ENCODE measurements at places on chromosomes 1 and 21.

GRCh38 chr1:230867101-230867902 lies 1.0 kb downstream of the C1orf198 start:
- DNase-seq, result no peak

GRCh38 chr1:207672522-207673130 lies 27.7 kb downstream of the CR1L start:
- DNase-seq, result no peak

DNA sequence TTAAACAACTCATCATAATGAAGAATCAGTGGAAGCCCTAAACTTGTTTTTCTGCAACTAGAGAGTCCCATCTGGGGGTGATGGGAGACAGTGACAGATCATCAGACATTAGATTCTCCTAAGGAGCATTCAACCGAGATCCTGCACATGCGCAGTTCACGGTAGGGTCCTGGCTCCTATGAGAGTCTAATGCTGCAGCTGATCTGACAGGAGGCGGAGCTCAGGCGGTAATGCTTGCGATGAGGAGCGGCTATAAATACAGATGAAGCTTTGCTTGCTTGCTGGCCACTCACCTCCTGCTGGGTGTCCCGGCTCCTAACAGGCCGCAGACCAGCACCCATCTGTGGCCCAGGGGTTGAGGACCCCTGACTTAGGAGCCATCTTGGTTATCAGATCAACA lies 247.2 kb downstream of the FMN2 start:
- no peak for DNase-seq

- DNase-seq, result no peak
These were observed 859 bp upstream of the ZBTB18 start for GRCh38 chr1:244050014-244050834.

DNA sequence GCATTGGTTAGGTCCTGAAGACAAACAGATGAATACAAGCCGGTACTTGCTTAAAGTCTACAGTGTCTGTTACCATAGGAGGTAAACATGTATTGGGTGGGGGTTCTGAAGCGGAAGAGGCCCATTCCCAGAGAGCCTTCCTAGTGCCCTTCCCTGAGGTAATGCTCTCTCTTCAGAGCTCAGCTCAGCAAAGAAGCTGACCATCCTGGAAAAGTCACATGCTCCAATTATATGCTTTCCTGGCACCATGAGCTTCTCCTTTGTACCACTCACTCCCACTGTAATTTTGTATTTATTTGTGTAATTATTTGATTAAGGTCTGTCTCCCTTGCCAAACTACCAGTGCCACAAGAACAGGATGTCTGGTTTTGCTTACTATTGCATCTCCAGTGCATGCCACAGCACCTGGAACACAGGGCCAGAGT lies 42.0 kb downstream of the RAB3B start:
- no peak for DNase-seq

- DNase-seq, result no peak
These were observed 82.8 kb downstream of the GLIS1 start for GRCh38 chr1:53655931-53656746.

- DNase-seq, result no peak
These were observed 1266.0 kb upstream of the ADGRL2 start for GRCh38 chr1:80534606-80535360.

- DNase-seq, result no peak
These were observed 42.5 kb downstream of the WDR4 start for GRCh38 chr21:42836767-42837301.

DNA sequence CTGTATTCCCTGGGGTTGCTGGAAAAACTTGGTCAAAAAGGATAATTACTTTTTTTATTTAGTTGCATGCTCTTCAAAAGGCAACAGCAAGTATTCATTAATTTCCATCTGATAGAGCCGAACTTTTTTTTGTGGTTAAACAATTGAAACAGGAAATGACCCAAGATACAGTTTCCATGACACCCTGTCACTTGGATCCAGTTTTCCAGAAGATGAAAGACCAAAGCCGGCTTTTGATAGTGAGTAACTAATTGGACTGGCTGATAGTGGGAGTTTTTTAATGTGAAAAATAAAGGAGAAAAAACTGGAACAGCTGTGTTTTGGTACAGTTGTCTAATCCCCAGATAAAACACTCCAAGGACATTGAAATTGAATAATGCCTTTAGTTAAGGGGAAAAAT lies 33.0 kb downstream of the CACHD1 start:
- no peak for DNase-seq

GRCh38 chr1:77950873-77951272 lies 28.0 kb downstream of the FUBP1 start:
- no peak for DNase-seq

GRCh38 chr1:179779645-179780272 lies 36.7 kb downstream of the FAM163A start:
- no peak for DNase-seq

DNA sequence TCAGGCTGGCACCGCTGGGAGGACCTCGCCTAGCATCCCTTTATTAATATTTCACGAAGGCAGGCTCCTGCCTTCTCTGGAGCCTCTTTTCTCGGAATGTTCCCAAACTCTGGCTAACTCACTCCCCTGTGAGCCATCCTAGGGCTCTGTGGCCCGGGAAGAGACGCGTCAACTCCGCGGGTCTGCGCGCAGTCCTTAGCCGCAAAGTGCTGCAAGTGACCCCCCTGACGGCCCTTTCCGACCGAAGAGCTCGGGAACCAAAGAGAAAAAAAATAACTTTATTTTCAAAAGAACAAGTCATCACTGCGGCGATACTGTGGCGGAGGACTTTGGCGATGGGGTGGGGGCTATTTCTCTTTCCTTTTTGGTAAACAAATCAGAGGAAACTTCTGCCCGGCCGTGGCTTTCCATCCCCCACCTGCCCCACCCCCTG lies 14.6 kb downstream of the NR5A2 start:
- DNase-seq, result no peak

- DNase-seq, result no peak
These were observed 43.1 kb downstream of the CLSTN1 start for GRCh38 chr1:9780554-9781110.

DNA sequence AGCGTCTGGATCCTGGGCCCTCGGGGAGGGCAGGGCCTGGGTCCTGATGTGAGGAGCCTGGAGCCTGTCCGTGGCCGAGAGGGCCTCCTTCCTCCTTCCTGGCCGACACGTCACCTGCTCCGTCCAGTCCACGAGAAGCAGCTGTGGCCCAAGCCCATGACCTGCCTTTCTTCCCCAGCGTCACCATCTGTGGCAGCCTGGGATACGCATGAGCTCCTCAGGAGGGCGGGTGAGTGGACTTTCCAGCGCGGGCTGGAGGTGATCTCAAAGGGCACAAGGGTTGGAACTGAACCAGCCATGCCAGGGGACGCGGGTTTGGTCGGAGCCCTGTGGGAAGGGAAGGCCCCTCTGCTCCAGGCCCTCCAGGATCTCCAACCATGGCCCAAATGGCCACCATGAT lies 90.4 kb downstream of the DHRS3 start:
- no peak for DNase-seq

GRCh38 chr1:81671038-81671437 lies 129.7 kb upstream of the ADGRL2 start:
- DNase-seq, result no peak

DNA sequence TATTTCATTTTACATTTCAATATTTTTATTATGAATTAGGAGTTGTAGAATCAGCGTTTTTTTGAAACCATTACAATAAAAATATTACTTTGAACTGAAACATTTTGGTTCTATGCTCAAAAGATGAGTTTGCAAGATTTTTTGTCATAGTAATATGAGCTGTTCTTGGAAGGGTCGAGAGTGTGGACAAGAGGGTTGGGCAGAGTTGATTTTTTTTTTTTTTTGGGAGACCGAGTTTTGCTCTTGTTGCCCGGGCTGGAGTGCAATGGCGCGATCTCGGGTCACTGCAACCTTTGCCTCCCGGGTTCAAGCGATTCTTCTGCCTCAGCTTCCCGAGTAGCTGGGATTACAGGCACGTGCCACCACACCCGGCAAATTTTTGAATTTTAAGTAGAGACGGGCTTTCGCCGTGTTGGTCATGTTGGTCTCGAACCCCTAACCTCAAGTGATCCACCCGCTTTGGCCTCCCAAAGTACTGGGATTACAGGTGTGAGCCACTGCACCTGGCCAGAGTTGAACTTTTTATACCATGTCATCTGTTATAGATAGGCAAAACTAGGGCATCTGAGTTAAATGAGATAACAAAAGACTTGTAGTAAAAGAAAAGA lies 3.3 kb downstream of the CACYBP start:
- DNase-seq, result no peak

DNA sequence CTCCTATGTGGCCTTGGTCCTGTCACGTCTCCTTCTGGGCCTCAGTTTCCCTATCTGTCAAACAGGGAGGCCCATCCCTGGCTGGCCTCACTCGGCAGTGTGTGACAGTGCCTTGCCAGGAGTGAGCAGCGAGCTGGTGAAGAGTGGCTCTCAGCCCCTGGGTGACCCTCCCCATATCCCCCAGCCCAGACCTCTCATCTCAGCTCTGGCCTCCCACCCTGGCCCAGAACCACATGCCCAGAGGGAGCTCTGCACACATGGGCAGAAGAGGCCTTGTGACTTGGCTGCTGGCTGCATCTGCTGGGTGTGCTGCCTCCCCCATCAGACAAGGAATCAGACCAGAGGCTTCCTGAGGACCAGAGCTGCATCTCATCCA lies 19.5 kb upstream of the PADI1 start:
- no peak for DNase-seq

DNA sequence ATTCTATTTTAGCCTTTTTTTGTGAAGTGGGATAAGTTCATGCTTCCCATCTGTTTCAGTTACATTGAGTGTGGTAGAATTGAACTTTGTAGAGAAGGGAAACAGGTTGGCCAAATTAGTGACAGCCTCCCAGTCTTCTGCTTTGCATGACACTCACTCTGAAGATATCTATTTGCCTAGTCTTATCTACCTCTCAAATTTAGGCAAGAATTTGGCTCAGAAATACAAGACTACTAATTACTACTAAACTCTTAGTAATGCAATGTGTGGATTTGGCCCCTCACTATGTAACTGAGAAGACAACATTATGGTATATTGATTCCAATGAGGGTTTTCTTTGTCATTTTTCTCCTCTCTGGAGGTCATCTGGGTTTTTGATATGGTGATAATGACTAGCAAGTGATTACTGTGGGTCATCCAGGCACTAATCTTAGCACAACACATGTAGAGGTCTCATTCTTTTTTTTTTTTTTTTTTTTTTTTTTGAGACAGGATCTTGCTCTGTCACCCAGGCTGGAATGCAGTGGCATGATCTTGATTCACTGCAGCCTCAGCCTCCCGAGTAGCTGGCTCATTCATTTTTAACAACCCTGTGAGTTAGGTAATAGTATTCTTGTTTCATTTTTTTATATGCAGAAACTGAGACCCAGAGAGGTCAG lies 6.3 kb downstream of the FAM20B start:
- DNase-seq, result no peak

GRCh38 chr1:7705048-7705907 lies 65.8 kb upstream of the VAMP3 start:
- DNase-seq, result no peak

GRCh38 chr1:248862998-248863881 lies 4.4 kb upstream of the ZNF692 start:
- DNase-seq, result peak; percentile 53

DNA sequence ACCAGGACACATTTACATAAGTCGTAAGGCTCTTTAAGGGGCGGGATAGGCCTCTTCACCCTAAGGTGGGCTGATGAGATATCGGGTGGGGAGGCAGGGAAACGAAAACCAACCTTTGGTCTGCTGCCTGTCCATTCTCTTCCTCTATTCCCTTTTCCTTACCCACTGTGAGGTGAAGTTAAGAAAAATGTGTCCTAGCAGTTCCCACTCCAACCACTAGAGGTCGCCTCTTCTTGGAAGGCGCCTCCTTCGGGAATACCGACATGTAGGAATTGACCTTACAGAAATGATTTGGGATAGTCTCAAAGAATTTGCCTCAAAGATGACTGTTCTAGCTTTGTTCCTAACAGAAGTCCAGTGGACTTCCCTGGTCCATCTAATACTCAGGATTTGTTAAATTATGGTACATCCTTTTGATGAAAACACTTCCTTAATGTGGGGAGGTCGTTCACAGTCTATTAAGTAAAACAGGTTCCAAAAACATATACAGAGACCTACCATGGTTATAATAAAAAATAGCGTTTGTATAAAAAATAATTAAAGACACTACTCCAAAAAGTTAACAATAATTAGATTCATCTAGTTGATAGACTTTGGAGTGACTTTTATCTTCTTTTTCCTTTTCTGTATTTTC lies 14.1 kb downstream of the AZIN2 start:
- no peak for DNase-seq

GRCh38 chr1:193794239-193794638 lies 607.8 kb upstream of the B3GALT2 start:
- no peak for DNase-seq

DNA sequence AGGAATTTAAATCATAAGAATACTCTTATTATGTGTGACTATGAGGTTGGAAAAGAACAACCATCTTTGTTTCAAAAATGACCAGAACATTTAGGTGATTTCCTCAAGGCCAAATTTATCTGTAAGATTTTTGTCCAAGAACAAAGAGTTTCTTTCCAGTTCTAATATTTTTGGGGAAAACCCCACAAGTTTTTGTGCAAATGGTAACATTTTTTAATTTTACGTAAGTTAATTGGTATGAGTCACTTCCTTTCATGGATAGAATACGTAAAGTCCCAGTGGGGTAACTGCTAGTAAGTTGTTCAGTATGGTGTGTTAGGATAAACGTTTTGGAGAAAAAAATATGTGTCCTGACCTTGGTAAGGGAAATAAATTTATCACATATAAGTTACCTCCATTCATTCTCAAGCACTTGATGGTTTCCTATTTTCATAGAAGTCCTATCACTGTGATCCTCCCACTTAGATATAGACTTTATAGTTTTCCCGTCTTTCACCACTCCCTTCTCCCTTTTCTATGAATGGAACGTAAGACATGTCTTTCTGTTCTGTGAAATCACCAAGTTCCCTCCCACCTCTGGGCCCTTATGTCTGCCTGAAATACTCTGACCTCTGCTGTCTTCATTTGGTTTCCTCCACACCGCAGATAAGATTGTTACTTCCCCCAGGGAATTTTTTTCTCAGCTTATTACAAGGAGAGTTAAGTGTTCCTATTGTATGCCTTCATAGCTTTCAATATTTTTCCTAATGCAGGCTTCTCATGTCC lies 34.9 kb upstream of the TSNAX start:
- no peak for DNase-seq

GRCh38 chr1:19792237-19793002 lies 7.3 kb downstream of the TMCO4 start:
- no peak for DNase-seq

GRCh38 chr1:98176414-98176813 lies 255.6 kb upstream of the DPYD start:
- DNase-seq, result no peak

DNA sequence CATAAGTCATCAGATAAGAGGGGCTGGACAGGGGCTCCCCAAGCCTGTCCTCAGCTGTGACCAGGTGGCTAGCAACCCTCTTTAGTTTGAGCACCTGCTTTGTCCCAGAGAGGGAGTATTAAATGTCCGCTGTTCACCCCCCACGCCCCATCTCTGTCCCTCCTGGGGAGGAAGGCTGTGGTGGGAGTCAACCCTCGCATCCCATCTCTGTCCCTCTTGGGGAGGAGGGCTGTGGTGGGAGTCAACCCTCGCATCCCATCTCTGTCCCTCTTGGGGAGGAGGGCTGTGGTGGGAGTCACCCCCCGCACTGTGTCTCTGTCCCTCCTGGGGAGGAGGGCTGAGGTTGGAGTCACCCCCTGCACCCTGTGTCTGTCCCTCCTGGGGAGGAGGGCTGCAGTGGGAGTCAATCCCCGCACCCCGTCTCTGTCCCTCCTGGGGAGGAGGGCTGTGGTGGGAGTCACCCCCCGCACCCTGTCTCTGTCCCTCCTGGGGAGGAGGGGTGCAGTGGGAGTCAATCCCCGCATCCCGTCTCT lies 72.6 kb upstream of the ABCG1 start:
- DNase-seq, result no peak

Data from stimulated activated CD8-positive, alpha-beta memory T cell treated with anti-CD3 and anti-CD28 coated beads, Interleukin-7, amount 100 ng/mL, for 4 hours (primary cell).